ENCODE measurements at places on chromosomes 4 and X.

GRCh38 chr4:174324236-174324635 lies 40.5 kb downstream of the CEP44 start:
- DNase-seq = peak; percentile 26

- DNase-seq = no peak
Observed at GRCh38 chr4:7448036-7448435, 13.3 kb upstream of the PSAPL1 start.

DNA sequence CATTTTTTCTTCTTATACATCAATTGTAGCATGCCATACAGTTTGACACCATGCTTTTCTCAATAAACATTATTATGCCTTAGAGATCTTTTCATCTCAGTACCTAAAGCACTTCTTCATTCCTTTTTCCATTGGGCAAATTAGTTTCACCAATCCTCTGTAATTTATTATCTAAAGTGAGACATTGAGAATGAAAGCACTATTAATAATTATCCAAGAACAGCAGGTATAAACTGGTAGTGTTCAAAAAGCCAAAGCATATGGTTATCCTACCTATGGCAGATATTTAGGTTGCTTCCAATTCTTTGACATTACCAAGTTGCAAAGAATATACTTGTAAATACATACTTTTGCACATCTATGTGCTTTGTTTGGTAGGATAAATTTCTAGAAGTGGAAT lies 15.6 kb downstream of the LAMTOR3 start:
- DNase-seq = no peak

- DNase-seq = peak; percentile 19
Observed at GRCh38 chrX:38768079-38768478, 33.2 kb upstream of the MID1IP1 start.

DNA sequence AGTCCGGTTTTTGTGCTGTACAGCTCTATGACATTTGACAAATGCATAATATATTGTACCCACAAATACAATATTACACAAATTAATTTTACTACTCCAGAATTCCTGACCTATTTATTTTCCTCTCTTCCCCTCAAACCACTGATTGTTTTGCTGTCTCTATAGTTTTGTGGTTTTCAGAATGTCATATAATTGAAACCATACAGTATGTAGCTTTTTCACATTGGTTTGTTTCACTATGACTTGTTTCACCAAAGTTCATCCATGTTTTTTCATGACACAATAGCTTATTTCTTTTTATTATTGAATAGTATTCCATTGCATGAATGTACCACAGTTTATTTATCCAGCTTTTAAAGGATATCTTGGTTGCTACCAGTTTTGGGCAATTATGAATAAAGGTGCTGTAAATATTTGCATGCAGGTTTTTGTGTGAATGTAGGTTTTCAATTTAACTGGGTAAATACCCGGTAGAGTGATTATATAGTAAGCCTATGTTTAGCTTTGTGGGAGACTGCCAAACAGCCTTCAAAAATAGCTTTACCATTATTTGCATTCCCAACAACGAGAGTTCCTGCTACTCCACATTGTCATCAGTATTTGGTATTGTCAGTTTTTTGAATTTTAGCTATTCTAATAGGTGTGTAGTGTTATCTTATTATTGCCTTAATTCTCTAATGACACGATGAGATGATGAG lies 25.9 kb downstream of the RNF175 start:
- peak; percentile 17 for DNase-seq

Measured in fibroblast of skin of right biceps (primary cell).